ENCODE measurements at places on chromosomes 11 and 22.

- no peak for DNase-seq
Observed at GRCh38 chr11:16184588-16184987, 171.8 kb downstream of the SOX6 start.

DNA sequence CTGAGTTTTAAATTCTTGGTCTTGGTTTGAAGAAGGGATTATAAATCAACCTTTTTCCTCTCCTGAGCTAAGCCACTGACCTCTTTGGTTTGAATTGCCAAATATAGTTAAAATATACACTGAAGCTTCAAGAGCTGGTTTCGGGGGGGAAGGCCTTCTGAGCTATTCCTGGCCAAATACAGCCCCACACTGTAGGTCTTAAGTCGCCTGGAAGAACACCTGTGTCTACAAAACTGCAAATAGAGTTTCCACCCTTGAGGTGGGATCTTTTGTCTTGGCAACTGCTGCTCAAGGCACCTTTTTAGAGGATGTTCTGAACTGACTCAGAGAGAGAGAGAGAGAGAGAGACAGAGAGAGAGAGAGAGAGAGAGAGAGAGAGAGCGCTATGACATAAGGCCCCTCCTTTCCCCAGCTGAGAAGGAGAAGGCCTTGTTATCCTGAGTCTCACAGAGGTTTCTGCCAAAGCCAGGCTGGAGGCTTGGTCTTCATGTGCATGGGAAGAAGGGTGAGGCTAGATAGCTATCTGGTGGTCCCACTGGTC lies 5.5 kb downstream of the ADM start:
- no peak for DNase-seq

- peak; percentile 68 for DNase-seq
Observed at GRCh38 chr11:44727373-44728287, 868 bp downstream of the TSPAN18 start.

GRCh38 chr22:17672417-17672991 lies 33.9 kb downstream of the BCL2L13 start:
- no peak for DNase-seq

- no peak for DNase-seq
Observed at GRCh38 chr22:24016156-24016555, 5.1 kb downstream of the CABIN1 start.

GRCh38 chr11:113287801-113288200 lies 26.6 kb upstream of the TTC12 start:
- DNase-seq, result no peak

- DNase-seq, result no peak
Observed at GRCh38 chr11:72352859-72353551, 81.3 kb downstream of the CLPB start.

GRCh38 chr11:99366546-99366945 lies 345.8 kb downstream of the CNTN5 start:
- no peak for DNase-seq

GRCh38 chr11:113885897-113886296 lies 10.5 kb upstream of the USP28 start:
- DNase-seq, result no peak

DNA sequence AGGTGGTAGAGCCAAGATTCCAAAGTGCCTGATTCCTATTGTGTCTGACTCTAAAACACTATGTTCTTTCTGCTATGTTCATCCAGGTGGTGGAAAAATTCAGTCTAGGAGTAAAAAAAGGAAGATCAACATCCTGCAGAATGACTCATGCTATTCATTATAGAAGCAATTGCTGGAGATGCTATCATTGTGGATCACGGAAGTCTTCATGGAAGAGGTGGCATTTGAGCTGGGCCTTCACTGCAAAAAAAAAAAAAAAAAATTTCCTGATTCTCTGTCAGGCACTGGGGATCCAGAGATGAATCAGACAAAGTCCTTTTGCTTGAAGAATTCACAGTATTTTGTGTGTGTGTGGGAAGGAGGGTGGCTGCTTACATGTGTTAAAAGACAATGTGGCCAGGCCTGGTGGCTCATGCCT lies 1.4 kb upstream of the UVRAG start:
- no peak for DNase-seq

- DNase-seq, result no peak
Observed at GRCh38 chr22:44192816-44193534, 12.2 kb downstream of the PARVG start.

DNA sequence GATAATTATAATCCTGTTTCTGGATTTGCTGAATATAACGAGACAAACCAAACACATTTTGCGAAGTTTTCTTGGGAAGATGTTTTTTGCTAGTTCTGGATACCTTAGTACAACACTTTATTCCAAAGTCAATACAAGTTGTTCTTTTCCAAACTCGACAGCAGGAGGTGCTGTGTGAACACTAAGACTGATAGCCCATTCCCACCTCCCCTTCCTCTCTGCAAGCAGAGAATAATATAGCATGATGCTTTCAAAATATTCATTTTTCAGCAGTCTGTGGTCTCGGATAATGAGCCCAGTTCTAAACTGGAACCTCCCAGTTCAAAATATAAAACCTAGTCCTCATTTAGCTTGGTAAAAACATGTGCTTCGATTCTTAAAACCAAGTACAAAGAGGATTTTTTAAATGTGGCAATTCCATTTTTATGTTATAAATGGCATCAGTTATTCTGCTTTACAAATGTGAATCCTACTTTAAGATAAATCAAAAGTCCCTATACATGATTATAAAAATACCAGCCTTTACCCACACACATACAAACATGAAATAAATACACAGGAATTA lies 129.1 kb downstream of the DCDC1 start:
- no peak for DNase-seq

- no peak for DNase-seq
Observed at GRCh38 chr11:105953886-105954285, 68.2 kb downstream of the MSANTD4 start.

DNA sequence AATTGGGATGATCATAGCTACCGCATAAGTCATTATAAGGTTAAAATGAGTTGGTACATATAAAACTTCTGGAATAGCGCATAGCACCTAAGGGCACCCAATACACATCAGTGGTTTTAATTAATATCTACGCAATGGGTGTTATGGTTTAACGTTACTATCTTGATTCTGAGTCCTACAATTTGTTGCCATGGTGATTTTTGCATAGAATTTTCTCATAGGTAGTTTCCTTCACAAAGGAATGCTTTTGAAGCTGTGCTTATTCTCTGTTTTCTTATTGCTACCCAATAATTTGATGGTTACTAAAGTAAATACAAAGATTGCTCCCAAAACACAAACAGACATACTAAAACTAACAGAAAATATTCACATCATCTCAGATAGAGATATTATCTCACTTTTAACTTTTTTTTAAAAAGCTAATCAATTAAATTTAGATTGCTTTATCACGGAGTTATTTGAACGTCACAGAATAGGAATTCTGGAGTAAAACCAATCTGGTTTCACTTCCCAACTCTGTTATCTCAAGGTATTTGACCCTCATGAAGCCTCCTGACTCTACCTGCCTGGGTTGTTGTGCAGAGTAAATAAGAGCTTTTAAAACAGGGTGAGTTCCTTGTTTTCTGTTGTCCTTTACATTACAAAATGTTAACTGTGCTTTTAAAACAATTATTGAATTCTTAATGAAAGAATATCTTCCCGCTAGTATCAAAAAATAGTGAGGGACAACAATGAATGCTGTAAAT lies 635.5 kb upstream of the CCDC90B start:
- no peak for DNase-seq

DNA sequence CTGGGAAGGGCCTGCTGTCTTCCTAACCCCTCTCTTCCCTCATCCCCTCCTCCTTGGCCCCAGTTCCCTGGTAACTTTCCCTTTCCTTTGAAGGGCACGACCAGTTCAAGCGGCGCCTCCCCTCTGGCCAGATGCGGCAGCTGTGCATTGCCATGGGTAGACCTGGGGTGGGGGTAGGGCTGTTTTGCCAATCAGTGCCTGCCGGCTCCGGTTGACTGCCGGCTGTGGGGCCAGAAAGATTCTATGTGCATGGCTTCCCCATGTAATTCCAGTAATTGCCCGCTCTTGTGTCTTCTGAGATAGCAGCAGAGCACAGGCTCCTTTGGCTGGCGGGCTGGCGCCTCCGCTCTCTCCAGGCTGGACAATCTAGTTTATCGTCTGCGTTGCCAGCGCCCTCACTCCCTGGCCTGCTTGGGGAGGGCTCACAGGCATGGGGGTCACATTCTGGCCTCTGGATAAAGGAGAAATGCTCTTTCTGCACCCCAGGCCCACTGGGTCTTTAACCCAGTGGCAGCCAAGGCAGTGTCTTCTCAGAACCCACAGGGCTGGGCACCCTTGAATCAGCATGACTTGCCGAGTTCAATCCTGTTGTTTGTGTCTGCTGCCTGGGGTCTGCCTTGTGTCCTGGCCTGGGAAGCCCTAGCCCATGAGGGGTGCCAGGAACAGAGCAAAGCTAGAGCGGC lies 9.4 kb downstream of the SIDT2 start:
- no peak for DNase-seq

GRCh38 chr11:128548649-128549255 lies 38.6 kb downstream of the ETS1 start:
- DNase-seq, result no peak
